Germinal center (tissue), 1 donor: ENCODE measurements at places on chromosomes 16 and 17.

DNA sequence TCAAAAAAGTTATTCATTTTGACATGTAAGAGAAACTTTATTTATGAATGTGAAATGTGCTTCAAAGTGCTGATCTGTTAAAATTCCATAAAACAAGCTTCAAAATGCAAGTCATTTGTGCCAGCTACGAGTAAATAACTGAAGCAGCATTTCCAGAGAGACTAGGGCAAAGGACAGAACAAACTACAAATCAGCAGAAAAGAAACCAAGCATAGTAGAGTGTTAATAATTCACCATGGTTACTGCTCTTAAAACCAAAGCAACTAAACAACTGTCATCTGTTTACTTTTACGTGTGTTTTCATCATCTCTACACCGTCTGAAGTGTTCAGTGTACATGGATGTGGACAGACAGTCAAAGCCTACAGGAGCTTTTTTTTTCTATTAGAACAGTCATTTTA is 1.6 kb upstream of the ASPA start:
- DNase-seq: no peak

- DNase-seq: no peak
These were observed 57.9 kb upstream of the FOXF1 start for GRCh38 chr16:86452451-86452850.

DNA sequence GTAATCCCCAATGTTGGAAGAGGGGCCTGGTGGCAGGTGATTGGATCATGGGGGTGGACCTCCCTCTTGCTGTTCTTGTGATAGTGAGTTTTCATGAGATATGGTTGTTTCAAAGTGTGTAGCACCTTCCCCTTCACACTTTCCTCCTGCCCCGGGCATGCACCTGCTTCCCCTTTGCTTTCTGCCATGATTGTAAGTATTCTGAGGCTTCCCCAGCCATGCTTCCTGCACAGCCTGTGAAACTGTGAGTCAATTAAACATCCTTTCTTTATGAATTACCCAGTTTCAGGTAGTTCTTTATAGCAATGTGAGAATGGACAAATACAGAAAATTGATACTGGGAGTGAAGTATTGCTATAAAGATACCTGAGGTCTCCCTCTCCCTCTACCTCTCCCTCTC is 29.4 kb downstream of the RNF112 start:
- DNase-seq: no peak

DNA sequence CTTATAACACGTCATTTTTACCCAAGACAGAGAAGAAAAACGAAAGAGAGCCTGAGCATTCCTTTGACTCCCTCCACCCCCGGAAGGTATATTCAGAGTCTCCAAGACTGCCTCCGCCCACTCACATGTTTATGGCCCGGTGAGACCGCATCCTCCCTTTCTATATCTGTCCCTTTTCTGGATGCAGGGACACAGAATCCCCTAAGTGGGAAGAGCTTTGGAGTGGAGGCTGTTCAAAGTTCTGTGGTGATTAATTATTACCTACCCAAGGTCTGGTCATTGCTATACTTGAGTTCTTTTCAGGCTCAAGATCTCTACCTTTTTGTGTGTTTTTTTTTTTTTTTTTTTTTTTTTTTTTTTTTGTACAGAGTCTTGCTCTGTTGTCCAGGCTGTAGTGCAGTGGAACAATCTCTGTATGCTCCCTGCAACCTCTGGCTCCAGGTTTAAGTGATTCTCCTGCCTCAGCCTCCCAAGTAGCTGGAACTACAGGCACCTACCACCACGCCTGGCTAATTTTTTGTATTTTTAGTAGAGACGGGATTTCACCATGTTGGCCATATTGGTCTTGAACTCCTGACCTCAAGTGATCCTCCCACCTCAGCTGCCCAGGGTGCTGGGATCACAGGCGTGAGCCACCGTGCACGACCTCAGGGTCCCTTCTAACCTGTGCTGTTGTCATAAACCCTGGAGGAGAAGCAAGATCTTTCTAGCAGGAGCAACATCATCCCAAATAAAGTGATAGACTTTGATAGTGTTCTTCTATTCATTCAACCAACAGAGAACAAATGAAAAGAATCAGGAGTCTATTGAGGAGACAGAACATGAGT is 407.1 kb downstream of the WWOX start:
- no peak for DNase-seq

DNA sequence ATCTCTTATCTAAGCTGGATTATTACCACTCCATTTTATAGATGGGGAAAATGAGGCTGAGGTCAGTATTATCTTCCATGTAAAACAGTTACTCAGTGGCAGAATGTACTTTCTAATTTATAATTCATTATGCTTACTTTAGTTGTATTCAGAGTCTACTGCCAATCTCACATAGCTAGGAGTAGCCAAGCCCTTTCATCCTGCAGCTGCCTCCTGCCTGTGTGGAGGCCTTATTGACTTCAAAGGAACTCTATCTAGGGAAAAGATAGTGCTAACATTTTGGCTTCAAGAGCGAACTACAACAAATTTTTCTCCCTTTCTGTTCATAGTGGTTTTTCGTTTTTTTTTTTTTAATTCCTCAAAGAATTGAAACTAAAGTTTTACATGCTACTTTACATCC is 12.9 kb downstream of the RPGRIP1L start:
- no peak for DNase-seq

- no peak for DNase-seq
These were observed 38.4 kb downstream of the CFDP1 start for GRCh38 chr16:75394941-75395340.

DNA sequence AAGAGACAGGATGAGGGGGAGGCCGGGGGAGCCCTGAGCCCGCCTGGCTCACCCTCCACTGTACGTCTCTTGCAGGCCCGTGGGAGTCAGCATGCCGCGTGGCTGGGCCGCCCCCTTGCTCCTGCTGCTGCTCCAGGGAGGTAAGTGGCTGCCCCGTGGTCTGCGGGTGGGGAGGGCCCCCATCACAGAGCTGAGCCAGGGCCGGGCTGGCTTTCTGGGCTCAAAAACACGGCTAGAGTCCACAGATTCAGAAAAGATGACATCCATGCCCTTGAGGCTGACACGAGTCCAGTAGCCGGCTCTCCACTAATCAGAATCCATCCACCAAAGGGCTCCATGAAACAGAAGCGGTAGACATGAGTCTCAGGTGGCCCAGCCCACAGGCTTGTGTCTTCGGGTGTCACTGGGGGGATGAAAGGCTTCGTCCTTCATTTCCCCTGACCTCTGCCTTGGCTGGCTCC is 28.0 kb downstream of the IL21R start:
- no peak for DNase-seq

GRCh38 chr17:77793971-77794235 is 164.6 kb upstream of the TNRC6C start:
- DNase-seq: no peak

DNA sequence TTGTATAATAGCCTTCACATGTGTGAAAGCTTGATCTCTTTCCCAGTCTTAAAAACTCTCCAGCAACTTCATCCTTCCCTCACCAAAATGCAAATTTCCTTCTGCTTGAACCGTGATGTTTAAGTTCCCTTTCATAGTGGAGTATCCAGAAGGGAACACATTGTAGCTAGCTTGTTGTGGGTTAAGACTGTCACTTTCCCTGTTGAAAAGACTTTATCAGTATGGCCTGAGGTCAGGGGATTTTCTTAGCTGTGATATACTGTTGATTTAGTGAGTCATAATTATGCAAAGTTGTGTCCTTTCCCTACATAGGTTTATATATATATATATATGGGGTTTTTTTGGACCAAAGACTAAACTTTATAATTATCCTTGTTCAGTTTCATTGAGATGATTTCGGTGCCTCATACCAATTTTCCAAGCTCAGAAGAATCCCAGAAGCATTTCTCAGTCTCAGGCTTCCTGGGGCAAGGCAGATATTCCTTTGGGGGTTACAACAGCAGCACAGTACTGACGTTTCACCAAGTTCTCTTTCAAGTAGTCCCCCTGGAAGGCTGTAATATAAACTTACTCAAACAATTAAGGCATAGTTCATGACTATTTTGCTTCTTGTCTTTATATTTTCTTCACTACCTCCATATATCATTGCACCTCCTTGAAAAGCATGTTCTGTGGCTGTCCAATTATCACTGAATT is 35.7 kb downstream of the ESRP2 start:
- DNase-seq: no peak

- no peak for DNase-seq
These were observed 3.9 kb downstream of the NAGS start for GRCh38 chr17:44008205-44008909.

DNA sequence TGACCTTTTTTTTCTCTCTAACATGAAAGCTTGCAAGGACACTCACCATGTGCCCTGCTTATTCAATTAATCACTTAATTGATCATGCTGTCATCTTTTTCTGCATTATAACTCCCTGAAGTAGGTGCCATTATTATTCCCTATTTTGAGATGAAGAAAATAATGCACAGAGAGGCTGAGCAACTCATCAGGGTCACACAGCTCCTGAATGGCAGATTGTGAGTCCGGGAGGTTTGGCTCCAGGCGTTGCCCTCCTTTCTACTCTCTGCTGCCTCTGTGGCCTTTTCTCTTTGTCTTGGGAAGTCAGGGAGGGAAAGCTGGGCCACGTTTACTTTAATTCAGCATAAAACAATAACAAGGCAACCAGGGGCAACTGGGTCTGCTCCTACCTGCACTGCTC is 17.2 kb upstream of the N4BP1 start:
- DNase-seq: no peak

- DNase-seq: no peak
These were observed 65.3 kb upstream of the NUDT7 start for GRCh38 chr16:77657016-77657415.

DNA sequence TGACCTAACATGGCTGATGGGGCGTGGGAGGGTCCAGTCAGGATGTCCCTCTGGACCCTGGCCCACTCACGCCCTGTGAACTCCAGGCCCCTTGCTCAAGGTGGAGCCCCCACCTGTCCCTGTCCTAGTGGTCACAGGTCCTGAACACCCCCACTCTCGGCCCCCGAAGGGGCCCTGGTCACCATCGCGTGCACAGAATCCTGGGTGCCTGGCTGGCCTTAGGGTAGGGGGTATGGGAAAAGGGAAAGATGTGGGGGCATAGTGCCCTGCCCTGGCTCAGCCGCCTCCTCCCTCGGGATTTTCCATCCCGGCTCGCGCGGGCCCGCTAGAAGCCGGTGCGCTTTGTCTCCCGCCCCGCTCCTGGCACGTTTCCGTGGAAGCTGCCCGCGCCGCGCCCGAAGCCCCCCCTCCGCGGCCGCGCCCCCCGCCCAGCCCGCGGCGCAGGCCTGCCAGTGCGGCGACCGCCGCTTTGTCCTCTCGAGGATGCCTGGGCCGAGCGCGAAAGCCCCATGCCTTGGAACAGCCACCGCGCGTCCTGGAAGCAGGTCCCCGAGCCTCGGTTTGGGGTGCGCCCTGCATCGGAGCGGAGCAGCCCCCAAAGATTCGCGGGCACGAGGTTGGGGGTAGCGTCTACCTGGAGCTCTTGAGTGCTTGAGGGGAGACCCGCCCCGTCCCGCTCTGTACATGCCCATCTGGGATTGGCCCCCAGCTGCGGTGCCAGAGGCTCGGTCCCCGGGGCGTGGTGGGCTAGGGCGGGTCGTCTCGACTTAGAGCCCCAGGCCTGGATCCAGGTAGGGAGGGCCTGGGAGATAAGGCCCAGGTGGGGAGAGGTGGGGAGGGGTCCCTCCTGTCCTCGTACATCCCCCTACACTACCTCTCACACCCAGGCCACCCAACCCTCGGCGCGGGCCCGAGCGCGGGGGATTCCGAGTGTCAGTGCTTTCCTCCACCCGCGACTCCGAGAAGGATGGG is 1.3 kb downstream of the SMPD3 start:
- no peak for DNase-seq

DNA sequence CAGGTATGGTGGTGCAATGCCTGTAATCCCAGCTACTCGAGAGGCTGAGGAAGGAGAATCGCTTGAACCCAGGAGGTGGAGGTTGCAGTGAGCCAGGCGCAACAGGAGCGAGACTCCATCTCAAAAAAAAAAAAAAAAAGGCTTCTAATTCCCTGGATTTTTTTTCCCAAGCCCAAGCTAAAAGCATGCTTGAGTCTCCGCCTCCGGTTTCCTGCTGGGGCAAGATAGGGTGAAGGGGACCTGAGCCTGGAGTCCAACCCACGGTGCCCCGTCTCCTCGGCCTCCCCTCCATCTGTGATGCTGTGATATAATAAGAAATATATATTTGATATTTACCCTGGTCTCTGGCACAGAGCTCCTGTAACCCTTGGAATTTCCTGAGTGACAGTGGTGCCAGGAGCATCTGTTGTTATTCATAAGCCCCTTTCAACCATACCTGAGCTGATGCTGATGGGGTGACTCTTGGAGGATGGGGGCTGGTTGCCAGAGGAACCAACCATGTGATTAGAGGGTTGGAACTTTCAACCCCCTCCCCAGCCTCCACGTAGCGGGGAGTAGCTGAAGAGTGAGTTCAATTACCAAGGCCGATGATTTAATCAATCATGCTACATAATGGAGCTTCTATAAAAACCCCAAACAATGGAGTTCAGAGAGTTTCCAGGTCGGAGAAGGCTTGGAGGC is 12.8 kb upstream of the TNK1 start:
- no peak for DNase-seq

GRCh38 chr16:28098171-28098958 is 34.9 kb upstream of the GSG1L start:
- no peak for DNase-seq
